ENCODE measurements at places on chromosomes 13 and 19.

GRCh38 chr13:47004027-47004426, 107.2 kb upstream of the HTR2A start:
- DNase-seq = no peak

- no peak for DNase-seq
Measured at GRCh38 chr19:39813264-39813993, 20.5 kb downstream of the DYRK1B start.

GRCh38 chr13:82800391-82800790, 1081.9 kb downstream of the SLITRK1 start:
- DNase-seq = no peak

DNA sequence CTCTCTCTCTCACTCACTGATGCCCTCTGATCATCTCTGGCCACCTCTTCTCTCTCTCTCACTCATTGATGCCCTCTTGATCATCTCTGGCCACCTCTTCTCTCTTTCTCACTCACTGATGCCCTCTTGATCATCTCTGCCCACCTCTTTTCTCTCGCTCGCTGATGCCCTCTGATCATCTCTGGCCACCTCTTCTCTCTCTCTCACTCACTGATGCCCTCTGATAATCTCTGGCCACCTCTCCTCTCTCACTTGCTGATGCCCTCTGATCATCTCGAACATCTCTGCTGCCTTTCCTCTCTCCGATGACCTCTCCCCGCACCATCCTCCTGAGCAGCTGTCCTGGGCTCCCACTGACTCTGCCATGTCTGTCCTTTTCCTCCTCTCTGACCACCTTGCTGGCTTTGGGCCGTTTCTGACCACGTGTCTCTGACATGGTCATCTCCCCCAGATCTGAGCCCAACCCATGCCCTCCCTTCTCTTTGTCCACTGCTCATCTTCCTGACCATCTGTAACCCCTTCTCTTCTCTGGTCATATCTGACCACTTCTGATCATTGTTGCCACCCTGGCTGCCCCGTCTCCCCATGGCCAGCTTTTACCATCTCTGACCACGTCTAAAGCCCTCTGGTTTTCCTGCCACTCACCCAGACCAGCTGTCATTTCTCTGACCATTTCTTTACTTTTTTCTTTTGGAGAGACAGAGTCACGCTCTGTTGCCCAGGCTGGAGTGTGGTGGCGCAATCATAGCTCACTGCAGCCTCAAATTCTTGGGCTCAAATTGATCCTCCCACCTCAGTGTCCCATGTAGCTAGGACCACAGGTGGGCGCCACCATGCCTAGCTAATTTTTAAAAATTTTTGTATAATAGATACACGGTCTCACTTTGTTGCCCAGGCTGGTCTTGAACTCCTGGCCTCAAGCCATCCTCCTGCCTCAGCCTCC, 2.4 kb downstream of the LRFN3 start:
- no peak for DNase-seq

DNA sequence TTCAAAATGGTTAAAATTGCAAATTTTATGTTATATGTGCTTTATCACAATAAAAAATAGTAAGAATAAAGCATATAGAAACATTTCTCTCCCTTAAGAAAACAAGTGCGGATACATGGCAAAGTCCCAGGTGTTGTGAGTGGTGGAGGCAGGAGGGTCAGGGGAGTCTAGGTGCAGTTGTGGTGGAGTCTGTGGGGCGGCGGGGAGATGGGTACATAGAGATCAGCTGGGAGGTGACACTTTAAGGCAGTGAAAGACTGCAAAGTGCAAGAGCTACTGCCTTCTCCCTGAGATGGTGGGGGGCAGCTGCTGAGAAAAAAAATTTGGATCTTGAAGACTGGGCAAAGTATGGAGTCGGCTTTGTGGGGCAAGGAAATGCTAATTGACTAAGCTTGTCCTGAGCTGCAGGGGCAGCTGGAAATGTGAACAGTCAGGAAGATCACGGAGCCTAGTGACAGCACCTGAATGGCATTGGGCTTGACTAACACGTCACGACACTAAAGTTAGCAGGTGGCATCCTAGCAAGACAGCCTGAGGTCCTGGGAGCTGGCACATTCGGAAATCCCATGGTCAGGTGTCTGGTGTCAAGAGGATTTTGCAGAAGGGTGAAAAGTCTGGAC, 72.9 kb upstream of the IRS2 start:
- no peak for DNase-seq

DNA sequence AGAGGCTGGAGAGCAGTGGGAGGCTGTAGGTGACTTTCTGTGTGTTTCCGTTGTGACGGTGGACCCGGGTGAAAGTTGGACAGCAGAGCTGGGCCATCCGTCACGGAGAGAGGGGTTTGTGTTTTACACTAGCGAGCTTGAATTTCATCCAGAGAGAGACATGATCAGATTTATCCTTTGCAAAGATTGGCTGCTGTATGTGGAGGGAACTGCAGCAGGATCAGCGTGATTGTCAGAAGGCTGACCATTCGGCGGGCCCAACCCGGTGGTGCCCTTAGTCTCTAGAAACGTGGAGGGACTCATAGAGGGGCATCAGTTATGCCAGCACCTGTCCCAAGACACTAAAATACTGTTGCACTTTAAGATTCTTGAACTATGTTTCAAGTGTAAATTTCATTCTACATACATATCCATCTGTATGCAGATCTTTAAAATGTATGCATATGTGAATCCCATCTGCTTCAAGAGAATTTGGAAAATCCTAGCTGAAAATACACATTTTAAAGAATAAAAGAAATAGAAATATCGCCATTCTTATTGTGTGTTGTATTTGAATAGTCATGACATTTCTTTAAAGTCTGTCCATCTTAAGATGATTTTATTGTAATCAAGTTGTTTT, 7.0 kb downstream of the FAM124A start:
- no peak for DNase-seq

DNA sequence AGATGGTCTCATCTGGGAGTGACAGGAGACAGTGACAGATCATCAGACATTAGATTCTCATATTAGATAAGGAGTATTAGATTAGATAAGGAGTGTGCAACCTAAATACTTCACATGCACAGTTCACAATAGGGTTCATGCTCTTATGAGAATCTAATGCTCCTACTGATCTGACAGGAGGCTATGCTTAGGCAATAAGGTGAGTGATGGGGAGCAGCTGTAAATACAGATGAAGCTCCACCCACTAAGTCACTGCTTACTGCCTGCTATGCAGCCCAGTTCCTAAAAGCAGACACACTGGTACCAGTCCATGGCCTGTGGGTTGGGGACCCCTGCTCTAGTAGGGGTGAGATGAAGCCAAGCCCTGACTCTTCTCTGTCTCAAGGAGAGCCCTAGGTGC, 10.0 kb upstream of the IGFL3 start:
- no peak for DNase-seq

- no peak for DNase-seq
Measured at GRCh38 chr19:46606019-46606418, 4.9 kb downstream of the CALM3 start.

GRCh38 chr13:43664700-43665191, 122.0 kb downstream of the ENOX1 start:
- no peak for DNase-seq

DNA sequence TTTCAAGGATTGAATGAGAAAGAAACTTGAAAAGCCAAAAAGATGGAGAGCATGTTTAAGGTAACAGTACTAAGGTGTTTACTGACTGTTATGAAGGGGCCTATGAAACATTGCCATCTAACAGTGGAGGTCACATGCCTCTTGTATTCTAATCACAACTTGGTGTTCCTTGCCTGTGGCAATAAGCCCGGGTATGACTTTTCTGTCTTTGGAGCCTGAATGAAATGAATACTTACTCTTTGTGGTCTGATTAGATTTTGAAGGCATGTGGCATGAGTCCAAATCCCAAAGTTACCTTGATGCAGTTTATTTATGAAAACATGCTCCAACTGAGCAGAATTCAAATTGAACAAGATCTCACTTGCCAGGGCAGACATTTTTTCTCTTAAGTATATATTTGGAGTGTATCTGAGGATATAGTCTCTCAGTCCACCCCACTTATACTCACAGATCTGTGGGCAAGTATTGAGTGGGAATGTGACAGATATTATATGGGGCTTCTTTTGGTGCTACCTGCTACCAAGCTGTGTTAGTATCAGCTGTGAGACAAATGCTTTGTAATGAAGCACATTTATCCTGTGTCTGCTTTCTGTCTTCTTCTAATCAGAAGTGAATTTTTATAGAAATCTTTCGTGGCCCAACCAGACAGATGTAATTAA, 67.5 kb downstream of the B3GLCT start:
- no peak for DNase-seq

DNA sequence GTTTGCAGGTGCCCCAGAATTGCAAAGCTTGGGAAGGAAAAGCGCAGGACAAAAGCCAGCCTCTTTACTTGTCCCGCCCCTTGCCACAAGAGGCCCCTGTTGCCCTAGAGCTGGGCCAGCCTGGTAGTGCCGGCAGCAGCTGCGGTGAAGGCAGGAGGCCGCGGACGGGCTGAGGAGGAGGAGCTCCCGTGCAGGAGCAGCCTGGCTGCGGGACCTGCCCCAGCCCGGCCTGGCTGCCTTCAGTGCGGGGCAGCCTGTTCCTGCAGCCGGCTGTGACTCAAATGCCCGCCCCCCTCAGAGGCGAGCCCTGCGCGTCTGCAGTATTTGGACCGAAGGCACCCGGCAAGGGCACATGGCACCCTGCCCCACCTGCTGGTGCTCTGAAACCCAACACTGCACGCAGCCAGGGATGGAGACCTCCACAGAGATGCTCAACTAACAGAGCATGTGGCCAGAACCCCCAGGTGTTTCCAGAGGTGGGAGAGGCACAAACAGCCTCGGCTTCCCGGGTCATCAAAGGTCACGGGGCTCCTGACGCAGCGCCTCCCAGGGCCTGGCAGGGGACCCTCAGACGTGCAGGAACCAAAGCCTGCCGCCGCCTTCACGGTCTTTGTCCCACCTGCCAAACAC, 29.7 kb downstream of the NAXD start:
- peak; percentile 56 for DNase-seq

- DNase-seq = no peak
Measured at GRCh38 chr19:4755459-4755858, 31.8 kb upstream of the DPP9 start.

Measured in CD4-positive, alpha-beta T cell treated with Interleukin-1 beta for 1 hour (primary cell).